ENCODE measurements at places on chromosomes 2 and 18. TPM values are rescaled to one million over a fixed set of nuclear protein-coding genes. Genes with fewer than 3 reads are reported as not detected.

Gene FAHD2A
- polyA plus RNA-seq: 27.5 TPM

Gene LDLRAD4
- polyA plus RNA-seq: 2.7 TPM

Gene IWS1
- 23.3 TPM for polyA plus RNA-seq

Gene HOXD4
- not detected for polyA plus RNA-seq

Gene CYP26B1
- 0.81 TPM for polyA plus RNA-seq

Gene SEPTIN2
- 311 TPM for polyA plus RNA-seq

Gene C18orf54
- 0.79 TPM for polyA plus RNA-seq

Gene HOXD13
- not detected for polyA plus RNA-seq

DNA sequence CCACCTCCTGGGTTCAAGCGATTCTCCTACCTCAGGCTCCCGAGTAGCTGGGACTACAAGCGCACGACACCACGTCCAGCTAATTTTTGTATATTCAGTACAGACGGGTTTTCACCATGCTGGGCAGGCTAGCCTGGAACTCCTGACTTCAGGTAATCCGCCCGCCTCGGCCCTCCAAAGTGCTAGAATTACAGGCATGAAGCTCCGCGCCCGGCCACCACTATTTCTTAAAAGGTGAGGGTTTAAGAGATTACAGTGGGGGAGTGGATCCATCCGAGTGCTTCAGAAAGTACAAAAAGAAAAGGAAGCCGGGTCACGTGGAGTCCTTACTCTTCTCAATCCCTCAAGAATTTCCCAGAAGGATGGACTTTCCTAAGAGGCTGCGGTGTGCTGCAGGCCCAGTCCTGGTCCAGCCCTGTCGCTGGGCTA lies 146.9 kb downstream of the ANKRD44 start:
- no peak overlapping the region for H3K4me3 ChIP-seq
- DNase-seq: no peak
- H3K36me3 ChIP-seq: no peaks in the 10 kb centered on the region
- H3K27ac ChIP-seq: no peak overlapping the region

DNA sequence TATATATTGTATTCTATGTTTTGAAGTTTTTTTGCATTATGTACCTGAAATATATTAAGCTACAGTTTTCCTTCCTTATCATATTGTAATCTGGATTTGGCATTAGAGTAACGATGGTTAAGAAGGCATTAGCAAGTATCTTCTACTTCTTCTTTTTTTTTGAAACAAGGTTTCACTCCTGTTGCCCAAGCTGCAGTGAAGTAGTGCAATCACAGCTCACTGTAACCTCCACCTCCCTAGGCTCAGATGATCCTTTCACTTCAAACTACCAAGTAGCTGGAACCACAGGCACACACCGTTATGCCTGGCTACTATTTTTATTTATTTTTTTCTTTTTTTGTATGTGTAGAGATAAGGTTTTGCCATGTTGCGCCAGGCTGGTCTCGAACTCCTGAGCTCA lies 201.1 kb downstream of the ZNF804A start:
- no peak for DNase-seq
- H3K4me3 ChIP-seq: no peak overlapping the region
- no peaks in the 10 kb centered on the region for H3K27me3 ChIP-seq
- no peak overlapping the region for H3K27ac ChIP-seq
- no peaks in the 10 kb centered on the region for H3K4me1 ChIP-seq

DNA sequence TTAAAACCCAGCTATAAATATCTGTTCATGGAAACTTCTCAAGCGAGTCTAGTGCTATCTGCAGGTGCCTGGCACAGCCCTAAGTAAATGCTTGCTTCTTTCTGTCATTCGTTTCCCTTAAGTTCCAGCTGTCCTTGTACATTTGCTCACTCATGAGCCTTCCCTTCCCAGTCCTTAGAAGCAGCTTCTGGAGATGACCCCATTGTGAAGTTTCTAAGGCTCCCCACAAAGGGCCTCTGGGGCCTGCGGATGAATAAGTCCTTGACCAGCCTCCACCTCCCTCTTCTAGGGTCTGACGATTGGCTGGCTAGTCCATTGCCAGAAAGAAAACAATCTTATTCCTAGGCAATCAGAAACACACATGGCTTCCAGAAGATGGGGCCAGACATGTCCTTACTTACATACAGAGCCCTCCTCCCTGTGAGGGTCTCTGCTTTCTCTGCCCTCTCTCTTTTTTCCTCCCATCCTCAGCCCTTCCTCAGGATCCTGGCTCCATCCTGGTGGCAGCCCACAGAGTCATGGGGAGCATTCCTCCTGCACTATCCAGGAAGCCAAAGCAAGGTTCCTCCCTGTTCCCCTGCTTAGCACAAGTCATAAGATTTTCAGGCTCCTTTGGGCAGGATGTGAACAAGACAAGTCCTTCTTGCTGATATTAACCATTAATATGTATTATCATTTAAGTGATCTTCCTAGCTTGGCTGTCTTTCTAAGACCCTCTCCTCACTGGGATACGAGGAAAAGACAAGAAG lies 87.3 kb downstream of the TNFRSF11A start:
- H3K4me1 ChIP-seq: no peaks in the 10 kb centered on the region
- no peaks in the 10 kb centered on the region for H3K27me3 ChIP-seq
- no peak overlapping the region for H3K4me3 ChIP-seq
- no peak overlapping the region for H3K27ac ChIP-seq
- H3K36me3 ChIP-seq: no peaks in the 10 kb centered on the region

DNA sequence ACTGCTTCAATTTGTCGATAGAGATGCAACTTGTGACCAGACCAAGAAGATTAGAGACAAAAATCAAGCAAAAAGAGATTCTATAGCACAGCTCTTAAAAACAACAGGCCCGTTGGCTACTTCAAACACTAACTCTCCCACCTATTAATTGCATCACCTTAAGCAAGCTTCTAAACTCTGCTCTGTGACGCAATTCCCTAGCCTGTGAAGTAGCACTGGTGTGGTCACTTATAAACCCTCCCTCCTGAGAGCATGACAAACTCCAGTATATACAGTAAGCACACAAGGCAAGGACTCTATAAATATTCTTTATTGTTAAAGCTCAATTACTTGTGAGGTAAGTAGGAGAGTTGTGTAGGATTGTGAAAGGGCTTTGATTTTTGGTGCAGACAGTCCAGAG lies 72.3 kb downstream of the CMPK2 start:
- no peak overlapping the region for H3K27ac ChIP-seq
- no peak overlapping the region for H3K4me3 ChIP-seq
- no peaks in the 10 kb centered on the region for H3K4me1 ChIP-seq

DNA sequence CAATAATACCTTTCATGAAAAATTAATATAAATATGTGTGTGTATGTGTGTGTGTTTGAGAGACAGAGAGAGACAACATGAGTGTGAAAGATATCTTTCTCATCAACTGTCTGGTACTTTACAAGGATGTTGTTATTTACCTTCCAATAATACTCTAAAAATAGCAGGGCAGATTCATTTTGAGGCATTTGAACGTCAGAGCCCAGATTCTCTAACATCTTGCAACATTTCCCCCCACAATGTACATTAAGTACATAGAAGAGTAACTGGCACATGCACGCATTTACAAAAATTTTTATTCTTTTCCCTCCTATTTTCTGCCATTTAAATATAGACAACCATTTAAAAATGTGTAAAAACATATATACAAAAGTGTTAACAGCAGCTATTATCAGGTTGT lies 100.9 kb downstream of the PID1 start:
- no peak for DNase-seq
- H3K36me3 ChIP-seq: no peaks in the 10 kb centered on the region
- H3K27me3 ChIP-seq: no peaks in the 10 kb centered on the region
- H3K27ac ChIP-seq: no peak overlapping the region
- no peak overlapping the region for H3K4me3 ChIP-seq

DNA sequence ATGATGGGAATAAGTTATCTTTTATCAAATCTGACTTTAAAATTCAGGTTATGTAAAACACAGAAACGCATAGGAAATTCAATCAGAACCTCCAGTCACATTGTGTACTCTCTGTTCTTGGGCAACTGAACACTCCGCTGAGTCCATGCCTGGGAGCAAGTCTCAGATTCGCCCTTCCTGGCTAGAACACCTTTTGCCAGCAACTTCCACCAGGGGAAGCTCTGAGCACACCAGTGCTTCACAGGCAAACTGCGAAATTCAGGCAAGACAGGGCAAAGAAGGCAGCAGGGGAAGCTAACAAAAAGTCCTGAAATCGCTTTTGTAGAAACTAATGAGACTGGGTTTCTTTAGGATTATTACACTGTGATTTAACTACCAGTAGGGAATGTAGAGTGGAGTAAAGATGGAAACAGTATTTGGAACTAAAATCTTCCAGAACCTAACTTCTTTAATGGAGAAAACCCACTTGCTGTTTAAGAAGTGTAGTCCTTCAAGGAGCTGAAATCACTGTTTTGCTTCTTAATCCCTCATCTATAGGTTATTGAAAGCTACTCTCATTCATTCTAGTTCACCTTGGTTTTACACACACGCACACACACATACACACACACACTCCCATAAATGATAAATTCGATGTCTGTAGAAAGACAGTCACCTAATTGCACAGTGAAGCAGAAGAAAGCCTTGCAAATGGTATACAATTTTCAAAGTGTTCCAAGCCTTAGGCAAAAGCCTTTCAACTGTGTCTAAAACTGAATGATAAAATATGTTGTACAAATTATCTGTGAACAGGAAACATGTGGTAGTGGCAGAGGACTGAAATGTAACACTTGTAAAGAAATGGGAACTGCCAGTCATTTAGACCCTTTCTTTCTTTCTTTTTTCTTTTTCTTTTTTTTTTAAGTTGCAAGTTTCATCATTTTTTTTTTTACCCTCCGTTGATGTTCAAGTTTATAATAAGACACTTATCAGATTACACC lies 214.5 kb downstream of the TMEM182 start:
- H3K4me3 ChIP-seq: no peak overlapping the region
- DNase-seq: peak; percentile 20
- H3K36me3 ChIP-seq: no peaks in the 10 kb centered on the region
- H3K4me1 ChIP-seq: no peaks in the 10 kb centered on the region
- H3K27me3 ChIP-seq: no peaks in the 10 kb centered on the region

GRCh38 chr2:141316103-141316502 lies 814.7 kb downstream of the LRP1B start:
- no peaks in the 10 kb centered on the region for H3K4me1 ChIP-seq
- no peak overlapping the region for H3K27ac ChIP-seq
- DNase-seq: no peak
- H3K27me3 ChIP-seq: no peaks in the 10 kb centered on the region

GRCh38 chr2:210577263-210578071 lies 21.1 kb downstream of the CPS1 start:
- H3K36me3 ChIP-seq: no peaks in the 10 kb centered on the region
- peak; percentile 62 for DNase-seq
- peaks cover 24% of the 10 kb centered on the region for H3K4me1 ChIP-seq
- no peak overlapping the region for H3K4me3 ChIP-seq

DNA sequence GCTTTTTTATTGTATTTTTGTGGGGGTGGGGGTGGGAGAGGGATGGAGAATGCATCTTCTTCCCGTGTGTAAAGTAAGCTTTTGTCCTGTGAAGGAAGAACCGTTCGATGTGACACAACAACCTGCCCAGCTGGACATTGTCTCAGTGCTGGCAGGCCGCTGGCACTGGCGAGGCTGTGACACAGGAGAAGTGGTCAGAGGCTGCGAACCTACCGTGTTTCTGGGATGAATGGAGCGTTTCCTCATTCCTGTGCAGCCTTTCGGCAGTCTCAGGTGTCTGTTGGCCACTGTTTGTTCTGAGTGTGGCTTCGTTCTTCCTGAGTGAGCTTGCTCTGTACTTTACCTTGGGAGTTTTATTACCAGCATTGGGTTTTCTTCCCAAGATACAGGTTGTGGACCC lies 8.0 kb downstream of the RAMP1 start:
- H3K27me3 ChIP-seq: no peaks in the 10 kb centered on the region
- no peak for DNase-seq
- peaks cover 40% of the 10 kb centered on the region for H3K4me1 ChIP-seq

DNA sequence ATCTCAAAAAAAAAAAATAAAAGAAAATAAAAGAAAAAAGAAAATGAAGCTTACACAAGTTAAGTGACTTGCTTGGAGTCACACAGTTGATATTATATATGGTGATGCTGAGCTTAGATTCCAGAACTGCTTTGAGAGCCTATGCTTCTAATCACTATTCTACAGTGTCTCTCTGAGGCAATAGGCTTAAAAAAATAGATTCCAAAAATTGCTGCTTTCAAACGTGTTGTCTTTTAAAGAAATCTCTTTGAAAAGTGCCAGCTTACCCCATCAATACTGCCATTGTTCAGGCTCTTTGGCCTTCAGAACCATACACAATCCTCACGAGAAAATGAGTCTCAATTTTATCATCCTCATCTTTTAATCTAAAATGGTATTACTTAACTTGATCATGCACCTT lies 102.6 kb downstream of the CDK15 start:
- H3K4me1 ChIP-seq: peaks cover 5% of the 10 kb centered on the region
- no peak overlapping the region for H3K27ac ChIP-seq
- no peak for DNase-seq

- no peaks in the 10 kb centered on the region for H3K4me1 ChIP-seq
- no peaks in the 10 kb centered on the region for H3K27me3 ChIP-seq
- no peaks in the 10 kb centered on the region for H3K36me3 ChIP-seq
- H3K27ac ChIP-seq: no peak overlapping the region
- H3K4me3 ChIP-seq: no peak overlapping the region
These were observed 198.7 kb downstream of the DOK6 start for GRCh38 chr18:69599377-69599776.

DNA sequence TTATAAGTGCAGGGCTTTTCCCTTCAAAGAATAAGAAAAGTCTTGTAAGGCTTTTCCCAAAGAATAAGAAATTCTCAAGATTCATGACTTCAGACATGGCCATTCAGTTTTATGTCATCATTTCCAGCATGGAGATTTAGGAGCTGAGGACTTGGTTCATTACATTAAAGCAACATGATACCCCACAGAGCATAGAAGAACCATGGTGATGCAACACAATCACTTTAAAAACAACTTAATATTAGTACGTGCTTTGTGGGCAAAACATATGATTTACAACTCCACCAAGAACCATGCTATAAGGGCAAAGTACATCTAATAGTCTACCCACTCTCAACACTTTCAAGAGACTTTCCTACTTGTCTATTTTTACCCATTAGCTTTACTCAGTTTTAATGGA lies 214.4 kb downstream of the SRBD1 start:
- H3K4me3 ChIP-seq: no peak overlapping the region
- no peaks in the 10 kb centered on the region for H3K36me3 ChIP-seq
- no peaks in the 10 kb centered on the region for H3K27me3 ChIP-seq
- DNase-seq: no peak
- no peaks in the 10 kb centered on the region for H3K4me1 ChIP-seq

GRCh38 chr2:122955776-122956175 lies 1069.3 kb upstream of the CNTNAP5 start:
- no peak overlapping the region for H3K4me3 ChIP-seq
- H3K36me3 ChIP-seq: no peaks in the 10 kb centered on the region
- H3K27me3 ChIP-seq: no peaks in the 10 kb centered on the region
- no peaks in the 10 kb centered on the region for H3K4me1 ChIP-seq
- no peak for DNase-seq
- H3K27ac ChIP-seq: no peak overlapping the region

- no peaks in the 10 kb centered on the region for H3K36me3 ChIP-seq
- H3K4me1 ChIP-seq: no peaks in the 10 kb centered on the region
- no peak overlapping the region for H3K27ac ChIP-seq
These were observed 435.7 kb downstream of the ZEB2 start for GRCh38 chr2:144084114-144084661.

- H3K4me3 ChIP-seq: no peak overlapping the region
- H3K36me3 ChIP-seq: no peaks in the 10 kb centered on the region
- no peaks in the 10 kb centered on the region for H3K4me1 ChIP-seq
- H3K27me3 ChIP-seq: no peaks in the 10 kb centered on the region
- no peak overlapping the region for H3K27ac ChIP-seq
- DNase-seq: no peak
These were observed 142.2 kb downstream of the PLCL1 start for GRCh38 chr2:197946562-197946961.

All from small intestine (tissue), 16 donors.